Mucosa of gallbladder (tissue), 1 donor: ENCODE measurements at places on chromosomes 2 and 18.

- no peak for DNase-seq
Measured at GRCh38 chr18:36640021-36640952, 188.5 kb downstream of the TPGS2 start.

- DNase-seq, result no peak
Measured at GRCh38 chr18:79876497-79876896, 75.0 kb downstream of the SLC66A2 start.

DNA sequence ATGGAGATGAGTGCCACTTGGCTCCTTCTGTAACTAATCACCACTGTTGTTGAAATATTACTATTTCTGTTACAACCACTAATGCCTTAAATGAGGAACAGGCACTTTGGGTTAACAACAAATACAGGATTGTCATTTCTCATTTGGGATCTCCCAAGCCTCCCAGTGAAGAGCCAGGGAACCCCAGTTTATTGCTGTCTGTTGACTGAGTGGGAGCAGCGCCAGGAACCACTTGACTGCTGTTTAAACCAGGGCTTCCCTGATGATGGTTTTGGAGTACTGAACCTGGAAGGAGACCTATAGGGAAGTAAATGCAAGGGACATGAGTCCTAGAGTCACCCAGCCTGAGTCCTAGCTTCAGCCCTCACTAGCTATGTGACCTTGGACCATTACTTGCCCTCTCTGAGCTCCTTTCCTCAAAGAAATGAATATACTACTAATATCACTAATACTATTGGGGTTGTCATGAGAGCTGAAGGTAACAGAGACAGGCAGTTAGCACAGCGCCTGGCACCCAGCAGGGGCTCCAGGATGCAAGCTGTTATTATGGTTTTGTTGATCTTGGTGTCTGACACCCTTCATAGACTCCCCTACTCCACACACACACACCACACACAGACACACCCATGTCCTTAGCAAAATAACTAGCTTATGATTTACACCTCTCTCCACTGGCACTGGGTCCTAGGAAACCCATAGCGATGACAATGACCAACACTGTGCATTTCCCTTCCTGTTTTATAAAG is 104.2 kb upstream of the FZD7 start:
- DNase-seq, result no peak

DNA sequence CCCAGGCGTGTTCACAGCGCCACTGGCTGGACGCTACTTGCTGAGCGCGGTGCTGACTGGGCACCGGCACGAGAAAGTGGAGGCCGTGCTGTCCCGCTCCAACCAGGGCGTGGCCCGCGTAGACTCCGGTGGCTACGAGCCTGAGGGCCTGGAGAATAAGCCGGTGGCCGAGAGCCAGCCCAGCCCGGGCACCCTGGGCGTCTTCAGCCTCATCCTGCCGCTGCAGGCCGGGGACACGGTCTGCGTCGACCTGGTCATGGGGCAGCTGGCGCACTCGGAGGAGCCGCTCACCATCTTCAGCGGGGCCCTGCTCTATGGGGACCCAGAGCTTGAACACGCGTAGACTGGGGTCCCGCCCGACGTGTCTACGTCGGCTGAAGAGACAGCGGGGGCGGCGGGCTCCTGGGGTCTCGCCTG is 891 bp upstream of the KHK start:
- DNase-seq, result peak; percentile 66

- no peak for DNase-seq
Measured at GRCh38 chr2:5368263-5368662, 323.9 kb upstream of the SOX11 start.

DNA sequence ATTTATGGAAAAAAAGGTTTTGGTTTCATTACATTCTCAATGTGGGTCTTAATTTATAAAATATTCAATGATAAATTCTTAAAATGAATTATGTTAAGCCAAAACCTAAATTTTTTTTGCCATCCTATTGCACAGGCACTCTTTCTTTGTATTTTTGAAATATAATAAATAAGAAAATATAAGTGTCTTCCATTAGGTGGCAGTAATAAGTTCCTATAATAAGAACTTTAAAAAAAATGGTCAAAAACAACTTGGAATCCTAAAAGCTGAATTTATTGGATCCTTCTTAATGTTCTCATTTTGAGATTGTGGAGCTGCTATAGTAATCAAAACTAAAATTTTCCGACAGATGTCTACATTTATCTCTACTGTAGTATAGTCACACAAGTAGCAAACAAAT is 5.7 kb downstream of the CALCRL start:
- no peak for DNase-seq

- no peak for DNase-seq
Measured at GRCh38 chr2:47558768-47559684, 156.1 kb downstream of the MSH2 start.

GRCh38 chr2:231393149-231394131 is 2.1 kb upstream of the B3GNT7 start:
- no peak for DNase-seq

- DNase-seq, result peak; percentile 55
Measured at GRCh38 chr18:9849407-9850283, 36.1 kb upstream of the TXNDC2 start.

DNA sequence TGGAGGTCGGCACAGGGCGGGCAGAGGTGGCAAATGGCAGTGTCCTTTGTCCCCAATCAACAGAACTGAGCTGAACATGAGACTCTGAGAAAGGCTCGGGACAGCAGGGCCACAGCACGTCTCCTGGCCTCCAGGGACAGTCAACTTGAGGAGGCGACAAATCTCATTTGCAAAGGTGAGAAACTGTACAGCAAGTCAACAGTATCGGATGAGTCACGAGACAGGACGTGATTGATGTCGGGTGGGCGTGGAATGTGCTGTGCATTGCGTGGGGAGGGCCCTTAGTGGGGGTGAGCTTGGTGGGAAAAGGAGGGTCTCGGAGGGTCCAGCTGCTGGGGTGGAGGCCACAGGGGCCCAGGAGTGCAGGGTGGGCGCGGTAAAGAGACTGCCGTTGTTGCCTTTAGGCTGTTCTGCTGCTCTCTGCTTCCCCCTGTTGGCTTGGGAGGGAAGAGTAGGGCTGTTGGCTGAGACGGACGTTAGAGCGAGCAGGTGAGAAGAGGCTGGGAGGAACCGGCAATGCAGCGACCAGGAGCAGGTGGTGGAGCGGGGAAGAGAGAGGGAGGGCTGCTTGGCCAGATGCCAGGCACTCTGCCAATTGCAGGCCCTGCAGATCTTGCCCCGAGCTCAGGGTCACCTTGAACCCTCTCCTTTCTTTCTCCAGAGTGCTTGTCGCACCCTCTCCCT is 164.3 kb downstream of the BCL2 start:
- DNase-seq, result peak; percentile 83

- DNase-seq, result no peak
Measured at GRCh38 chr2:29590211-29590610, 331.2 kb downstream of the ALK start.

DNA sequence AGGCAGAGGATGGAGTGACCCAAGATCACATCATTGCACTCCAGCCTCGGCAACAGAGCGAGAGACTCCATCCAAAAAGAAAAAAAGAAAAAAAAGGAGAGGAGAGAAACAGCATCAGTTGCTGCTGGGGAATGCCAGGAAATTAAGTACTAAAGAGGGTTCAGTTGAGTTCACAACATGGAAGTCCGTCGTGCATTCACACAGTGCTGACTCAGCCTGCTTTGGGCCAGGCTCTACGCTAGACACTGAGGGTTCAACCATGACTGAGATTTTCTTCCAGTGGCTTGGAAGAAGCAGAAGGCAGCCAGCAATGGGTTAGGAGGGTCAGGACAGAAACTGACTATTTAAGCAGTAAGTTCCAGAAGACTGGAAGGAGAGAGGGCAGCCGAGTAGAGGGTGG is 108.8 kb downstream of the FMNL2 start:
- no peak for DNase-seq

DNA sequence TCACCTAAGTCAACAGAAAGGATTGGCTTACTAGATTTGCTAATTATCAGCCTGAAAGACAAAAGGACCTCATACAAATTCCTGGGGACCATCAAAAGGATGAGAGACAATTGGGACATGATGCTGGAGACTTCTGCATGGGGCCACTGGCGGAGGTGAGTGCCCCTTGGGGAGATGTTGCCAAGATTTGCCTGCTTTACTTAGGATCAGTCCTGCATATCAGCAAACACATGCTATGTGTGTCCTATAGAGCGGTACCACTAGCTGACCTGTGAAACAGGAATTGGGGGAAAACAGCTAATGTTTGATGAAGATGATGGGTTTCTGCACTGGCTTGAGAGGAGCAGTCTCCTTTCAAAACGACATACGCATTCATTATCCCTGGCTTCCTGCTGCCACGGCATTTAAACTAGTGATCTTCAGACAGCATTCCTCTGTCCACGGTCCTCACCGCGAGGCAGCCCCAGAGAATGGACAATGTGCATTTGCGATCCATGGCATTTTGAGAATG is 104.2 kb downstream of the TGIF1 start:
- DNase-seq, result no peak

DNA sequence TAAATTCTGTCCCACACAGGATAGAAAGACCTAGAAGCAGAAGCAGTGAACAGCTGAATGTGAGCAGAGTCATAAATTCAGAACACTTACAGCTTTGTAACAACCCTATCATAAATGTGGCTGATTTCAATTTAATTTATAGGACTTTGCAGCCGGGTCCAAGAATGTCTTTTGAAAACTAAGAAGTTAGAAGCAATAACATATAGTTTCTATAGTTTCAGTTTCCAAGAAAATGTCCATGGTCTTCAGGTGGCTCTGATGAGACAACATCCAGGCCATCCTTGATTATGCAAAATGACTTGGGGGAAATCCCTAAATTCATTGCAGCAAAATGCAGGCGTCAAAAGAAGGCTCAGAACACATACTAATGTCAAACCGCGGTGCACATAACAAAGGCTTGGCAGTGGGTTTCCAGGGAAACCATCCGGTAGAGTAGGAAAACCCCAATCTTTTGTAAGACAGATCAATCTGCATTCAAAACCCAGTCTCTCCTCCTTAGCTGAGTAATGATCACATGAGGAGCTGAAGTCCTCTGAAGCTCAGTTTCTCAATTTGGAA is 442.2 kb upstream of the ID2 start:
- no peak for DNase-seq

DNA sequence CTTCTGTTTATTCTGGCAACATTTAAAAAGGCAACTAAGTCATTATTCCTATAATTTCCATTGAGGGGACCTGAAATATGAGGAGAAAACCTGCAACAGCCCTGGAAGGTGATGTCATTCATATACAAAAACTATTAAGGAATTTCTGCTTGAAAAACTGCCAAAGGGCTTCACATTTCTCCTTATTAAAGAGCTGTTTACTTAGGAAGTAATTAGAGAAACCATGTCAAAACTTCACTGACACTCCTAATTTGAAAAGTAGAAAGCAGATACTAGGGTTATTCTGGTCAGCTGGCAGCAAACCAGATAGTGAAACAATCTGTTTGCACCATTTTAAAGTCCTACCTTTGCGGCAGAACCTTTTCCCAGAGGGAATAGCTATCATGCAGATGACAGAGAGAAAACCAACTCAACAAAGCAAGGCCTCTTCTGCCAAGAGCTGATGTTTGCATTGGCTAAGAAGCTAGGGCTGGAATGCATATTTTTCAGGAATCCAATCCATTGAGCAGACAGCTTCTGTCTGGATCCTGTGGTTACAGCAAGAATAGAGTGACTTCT is 592.2 kb upstream of the SYT4 start:
- no peak for DNase-seq

DNA sequence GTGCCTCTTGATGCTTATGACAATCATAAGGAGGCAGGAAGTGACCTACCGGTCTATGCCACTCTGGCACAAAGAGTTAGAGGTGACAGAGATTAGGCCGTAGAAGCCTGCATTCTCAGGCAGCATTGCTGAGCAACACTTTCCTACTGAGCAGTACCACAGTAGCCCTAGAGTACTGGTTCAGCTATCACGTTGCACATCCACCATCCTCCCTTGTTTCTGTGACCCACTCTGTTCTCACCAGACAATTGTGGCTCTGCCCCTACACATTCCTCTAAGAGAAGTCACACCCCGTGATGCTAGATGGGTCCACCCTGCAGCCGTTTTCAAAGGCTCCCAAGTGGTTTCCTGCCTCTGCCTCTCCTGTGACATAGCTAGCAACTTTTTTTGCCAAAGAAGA is 22.6 kb upstream of the SUCLG1 start:
- DNase-seq, result no peak

- no peak for DNase-seq
Measured at GRCh38 chr2:23760736-23761135, 166.2 kb downstream of the ATAD2B start.

DNA sequence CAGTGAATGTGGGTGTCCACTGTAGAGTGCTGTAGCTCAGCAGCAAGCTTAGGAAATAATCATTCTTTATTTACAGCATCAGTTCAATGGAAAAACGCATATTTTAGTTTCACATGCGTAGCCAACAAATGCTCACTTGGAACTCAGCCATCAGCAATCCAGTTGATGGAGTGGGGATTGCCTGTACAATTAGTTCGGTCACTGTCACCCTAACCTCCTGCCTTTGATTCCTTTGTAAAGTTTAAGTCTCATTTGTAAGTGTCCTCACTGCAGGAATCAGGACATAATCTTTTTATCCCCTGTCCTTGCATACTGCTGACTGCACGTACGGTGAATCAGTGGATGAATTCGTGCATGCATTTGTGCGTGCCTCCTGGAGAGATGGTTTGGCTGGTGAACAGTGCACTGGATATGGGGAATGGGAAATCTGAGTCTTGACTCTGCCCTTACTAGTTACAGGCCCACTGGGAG is 55.9 kb downstream of the RAB31 start:
- DNase-seq, result no peak

DNA sequence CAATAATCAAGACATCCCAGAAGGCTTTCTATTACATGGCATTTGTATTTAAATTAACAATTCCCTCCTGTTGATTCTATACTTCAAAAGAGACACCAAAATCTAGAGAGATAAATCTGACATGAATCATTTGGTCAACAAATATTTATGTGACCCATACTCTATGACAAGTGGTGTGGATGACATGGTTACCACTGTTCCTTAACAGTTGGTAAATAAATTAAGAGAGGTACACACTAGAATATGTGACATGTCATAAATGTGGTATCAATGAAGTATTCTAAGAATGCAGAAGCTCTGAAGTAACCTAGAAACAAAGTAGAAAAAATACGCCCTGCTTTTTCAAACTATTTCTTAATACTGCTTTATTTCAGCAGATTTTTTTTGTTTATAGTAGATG is 255.4 kb downstream of the EXOC6B start:
- DNase-seq, result no peak

- peak; percentile 97 for DNase-seq
Measured at GRCh38 chr18:11980494-11981191, 664 bp upstream of the IMPA2 start.

GRCh38 chr2:224895377-224895776 is 146.9 kb downstream of the DOCK10 start:
- no peak for DNase-seq

DNA sequence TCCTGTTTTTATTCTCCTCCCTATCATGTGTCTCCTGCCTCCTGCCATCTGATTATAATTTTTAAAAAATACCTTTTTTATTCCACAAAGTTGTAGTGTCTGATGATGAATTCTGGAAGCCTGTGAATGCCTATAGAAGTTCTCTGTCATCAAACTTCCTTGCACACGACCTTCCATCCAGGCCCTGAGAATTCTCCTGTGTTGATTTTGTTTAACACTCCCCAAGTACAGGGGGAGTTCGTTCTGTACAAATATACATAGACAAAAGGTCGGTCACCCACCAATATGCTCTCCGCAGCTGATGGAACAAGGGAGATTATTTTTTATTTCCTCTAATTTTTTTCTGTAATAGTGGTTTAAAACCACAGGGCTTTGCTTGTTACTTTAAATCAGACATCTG is 232.5 kb downstream of the PIEZO2 start:
- DNase-seq, result no peak
